Lung (tissue), 17 donors: ENCODE measurements at places on chromosomes 7 and 10. TPM values are rescaled to one million over a fixed set of nuclear protein-coding genes. Genes with fewer than 3 reads are reported as not detected.

GRCh38 chr7:45087301-45088145 is 1.2 kb downstream of the NACAD start:
- DNase-seq = no peak

DNA sequence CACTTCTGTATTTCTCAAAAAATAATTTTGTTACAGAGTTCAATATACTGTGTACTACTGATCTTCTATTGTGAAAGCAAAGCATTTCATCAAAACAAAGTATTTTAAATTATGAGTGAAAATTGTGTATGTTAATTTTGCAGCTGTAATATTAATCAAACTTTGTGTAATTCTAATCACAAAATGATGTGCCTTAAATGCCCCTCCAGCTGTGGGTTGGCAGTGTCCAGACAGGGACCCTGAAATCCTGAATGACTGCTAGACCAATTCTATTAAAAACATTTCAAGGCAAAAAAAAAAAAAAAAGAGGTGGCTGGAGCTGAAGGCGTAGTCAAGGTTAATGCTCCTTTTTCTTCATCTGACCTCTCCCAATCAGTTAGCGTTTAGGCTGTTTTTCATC is 36.2 kb downstream of the SCD start:
- peak; percentile 95 for DNase-seq

Gene CALCR
- total RNA-seq = 0.20 TPM

Gene TMEM270
- not detected for total RNA-seq

DNA sequence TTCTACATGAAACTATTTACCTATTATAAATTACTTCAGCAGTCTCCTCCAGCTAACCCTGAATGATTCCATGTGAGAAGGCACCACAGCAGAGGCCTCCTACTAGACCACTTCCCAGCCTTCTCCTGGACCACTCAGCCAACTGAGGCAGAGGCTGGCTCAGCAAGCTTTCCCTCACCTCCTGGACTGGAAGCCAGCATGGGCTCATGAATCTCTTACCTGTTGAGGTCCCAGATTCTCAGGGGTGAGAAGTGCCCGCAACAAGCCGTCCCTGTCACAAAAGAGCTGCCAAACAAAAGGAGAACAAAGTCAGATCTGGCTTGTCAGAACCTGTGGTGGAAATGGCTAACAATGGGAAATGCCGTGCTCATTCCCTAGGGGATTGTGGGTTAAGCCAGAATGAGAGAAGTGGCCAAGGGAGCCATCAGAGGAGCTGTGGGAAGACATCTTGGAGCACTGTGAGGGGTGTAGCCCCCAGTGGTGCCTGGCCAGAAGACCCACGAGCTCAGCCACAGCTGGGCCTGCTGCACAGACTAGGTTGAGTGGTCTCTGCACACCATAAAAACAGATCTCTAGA is 36.5 kb downstream of the DPCD start:
- no peak for DNase-seq

DNA sequence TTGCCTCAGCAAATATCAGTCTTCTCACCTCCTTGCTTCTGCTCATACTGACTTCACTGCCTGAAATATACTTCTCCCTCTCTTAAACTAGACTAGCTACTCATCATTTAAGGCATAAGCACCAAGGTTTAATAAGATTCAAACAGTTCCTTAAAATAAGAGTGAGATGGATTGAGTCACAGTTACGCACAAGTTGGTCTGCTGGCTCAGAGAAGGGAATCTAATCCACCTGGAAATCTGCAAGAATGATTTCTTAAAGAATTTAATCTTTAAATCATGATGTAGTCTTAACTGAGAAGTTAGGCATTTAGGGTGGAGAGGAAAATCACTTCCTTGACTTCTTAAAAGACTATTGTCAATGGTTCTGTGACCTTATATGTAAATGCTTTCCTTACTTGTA is 56.2 kb upstream of the TMEM140 start:
- DNase-seq = no peak

DNA sequence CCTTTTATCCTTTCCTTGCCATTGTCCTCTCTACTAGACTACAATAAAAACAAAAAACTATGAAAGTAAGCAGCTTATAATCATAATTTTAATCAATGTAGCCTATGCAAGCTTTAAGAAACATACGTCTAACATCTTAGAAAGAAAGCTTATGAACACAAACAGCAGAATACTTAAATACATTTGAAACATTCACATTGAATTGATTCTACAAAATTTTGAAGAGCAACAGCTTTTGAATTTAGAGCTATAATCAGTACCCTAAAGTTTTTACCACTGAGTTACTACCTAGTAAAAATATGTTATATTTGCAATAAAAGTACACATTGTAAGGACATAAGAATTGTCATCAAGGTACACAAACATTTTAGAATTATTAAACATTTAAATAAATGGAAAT is 7.2 kb downstream of the MEOX2 start:
- peak; percentile 55 for DNase-seq

- no peak for DNase-seq
Measured at GRCh38 chr10:112213098-112213823, 29.7 kb upstream of the GPAM start.

DNA sequence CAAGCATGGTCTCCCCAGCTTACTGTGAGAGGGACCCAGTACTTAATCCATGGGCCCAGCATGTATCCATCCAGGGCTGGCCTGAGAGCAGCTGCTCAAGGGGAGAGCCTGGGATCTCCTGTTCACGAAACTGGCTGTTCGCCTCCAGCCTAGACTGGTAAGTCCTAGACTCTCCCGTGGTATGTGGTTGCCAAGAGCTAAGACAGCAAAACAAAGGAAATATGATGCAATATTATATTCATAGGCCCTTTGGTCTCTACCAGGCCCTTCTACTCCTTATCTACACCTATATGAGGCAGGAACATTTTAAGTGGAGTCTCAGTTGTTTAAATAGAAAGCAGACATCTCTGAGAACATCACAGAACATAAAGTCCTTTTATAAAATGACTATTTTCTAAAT is 28.9 kb upstream of the STK17A start:
- peak; percentile 44 for DNase-seq

Gene OR2F2
- total RNA-seq = not detected

GRCh38 chr7:107998660-107999480 is 4.1 kb downstream of the LAMB1 start:
- DNase-seq = no peak

- no peak for DNase-seq
Measured at GRCh38 chr10:59167512-59167911, 8.9 kb upstream of the PHYHIPL start.

DNA sequence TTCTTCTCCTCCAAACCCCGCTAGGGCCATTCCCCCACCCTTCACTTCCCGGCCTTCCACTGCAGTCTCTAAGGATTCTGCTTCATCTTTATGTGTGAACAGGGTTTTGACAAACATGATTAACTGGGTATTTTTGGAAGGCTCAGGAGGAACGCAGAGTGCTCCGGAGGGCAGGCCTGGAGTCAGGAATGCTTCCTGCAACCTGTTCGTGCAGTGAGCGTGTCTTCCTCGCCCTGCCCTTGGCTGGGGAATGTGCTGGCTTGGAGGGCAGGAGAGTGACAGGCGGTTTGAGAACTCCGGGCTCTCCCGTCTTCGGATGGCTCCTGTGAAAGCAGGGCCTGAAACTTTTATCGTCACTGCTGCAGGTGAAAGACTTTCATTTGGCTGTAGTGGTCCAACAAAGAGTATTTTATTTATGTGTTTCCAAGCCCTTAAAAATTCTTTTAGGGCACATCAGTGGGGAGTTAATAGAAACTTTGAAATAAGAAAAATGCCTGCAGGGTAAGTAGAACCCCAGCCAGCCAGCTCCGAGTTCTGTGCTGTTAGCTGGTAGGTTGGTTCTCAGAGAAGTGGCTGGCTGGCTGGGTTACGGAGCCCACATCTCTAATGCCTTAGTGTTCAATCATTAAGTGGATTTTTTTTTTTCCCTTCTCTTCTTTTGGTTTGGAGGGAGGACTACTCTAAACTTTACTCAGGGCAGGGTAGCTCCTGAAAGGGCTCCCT is 51.0 kb downstream of the TCF7L2 start:
- DNase-seq = no peak

DNA sequence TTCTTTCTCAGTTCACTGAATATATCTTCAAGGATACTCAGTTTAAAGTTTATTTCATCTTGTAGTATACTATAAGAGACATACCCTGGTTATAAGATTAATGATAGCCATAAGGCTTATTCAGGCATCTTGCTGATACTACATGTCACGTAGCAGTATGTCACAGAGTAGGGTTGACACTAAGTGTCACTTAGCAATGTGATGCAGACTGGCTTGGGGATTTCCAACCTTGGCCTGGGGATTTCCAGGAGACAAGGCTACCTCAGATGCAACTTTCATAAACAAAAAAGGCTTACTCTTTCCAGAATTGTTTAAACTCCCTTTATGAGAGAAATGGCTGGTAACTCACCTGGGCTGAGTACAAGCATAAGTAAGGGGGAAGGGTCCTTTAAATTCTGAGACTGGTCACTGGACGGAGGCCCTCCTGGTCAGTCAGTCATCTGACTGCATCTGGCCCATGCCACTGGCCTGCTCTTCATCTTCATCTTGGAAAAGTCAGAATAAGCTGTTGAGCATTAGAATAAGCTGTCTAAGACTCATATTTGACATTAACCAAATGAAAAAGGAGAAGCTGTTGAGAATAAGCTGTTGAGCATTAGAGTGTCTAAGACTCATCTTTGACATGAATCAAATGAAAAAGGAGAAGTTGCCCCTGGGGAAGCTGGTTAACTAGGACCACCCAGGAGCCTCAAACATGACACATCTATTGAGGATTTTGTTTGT is 9.5 kb downstream of the SLC13A1 start:
- no peak for DNase-seq

- peak; percentile 84 for DNase-seq
Measured at GRCh38 chr10:1449021-1449420, 288.3 kb downstream of the ADARB2 start.
